ENCODE measurements at places on chromosomes 2 and 18.
A peak's percentile ranks its signal among the peaks of the same experiment; 100 is the strongest.

DNA sequence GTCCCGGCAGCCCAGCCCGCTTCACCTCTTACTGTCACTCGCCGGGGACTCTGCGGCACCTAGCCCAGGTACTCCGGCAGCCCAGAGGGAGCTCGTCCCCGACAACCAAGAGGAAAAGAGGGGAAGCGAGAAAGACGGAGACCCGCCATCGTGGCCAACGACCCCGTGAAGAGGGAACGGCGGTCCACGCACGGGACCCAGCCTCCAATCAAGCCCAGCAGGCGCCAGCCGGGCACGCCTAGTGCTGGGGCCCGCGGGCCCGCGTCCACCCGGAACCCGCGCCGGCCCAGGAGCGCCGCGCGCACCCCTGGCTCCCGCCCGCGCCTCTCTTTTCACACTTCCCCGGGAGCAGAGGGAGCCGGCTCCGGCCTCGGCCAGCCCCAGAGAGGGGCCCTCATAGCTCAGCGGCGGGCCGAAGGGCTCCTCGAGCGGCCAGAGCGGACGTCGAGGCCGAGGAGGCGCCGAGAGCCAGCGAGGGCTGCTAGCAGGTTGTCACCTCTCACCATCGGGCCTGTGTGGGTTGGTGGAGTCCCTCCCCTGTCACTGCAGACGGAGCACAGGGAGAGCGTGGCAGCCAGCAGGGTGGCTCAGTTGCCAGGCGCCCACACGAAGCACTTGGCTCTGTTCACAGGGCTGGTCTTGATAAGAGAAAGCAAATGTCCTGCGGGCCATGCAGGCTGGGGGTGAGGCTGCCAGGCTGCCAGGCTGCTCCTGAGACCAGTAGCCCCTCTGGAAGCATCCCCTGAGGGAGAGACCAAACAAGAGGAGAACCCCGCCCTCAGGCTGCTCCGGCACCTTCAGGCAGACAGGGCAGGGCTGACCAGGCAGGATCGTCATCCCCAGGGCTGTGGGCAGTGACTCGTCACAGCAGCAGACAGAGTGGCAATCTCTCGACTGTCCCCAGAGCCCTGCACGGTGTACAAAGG lies 36.9 kb upstream of the KLF11 start:
- no peak for DNase-seq

DNA sequence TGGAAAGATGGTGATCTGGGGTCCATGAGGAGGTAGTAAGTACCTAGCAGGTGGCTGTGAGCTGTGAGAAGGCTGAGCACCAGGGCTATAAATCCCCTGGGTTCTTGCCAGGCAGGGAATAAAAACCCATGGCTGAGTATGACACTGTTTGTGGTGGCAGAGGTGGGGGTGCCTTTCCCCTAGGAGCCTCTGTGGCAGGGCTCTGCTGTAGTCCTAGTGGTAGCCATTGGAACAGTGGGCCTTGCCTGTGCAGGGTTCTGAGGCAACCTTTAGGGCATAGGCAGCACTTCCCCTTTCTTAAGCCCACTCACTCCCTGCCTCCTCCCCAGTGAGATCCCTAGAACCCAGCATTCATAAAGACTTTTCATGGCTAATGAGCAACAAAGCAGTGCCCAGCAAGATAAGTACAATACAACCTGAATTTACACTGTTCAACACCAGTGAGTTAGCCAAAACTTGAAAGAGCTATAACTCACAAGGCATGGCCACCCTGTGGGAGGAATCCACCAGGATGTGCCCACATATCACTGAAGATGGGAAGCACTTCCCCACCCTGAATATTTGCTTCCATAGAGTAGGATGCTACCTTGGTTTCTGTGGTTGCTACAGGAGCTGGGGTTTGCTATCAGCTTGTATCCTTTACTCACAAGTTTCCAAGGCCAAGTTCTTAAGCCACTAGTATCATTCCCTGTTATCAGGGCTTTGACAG lies 100.9 kb upstream of the NEUROD1 start:
- DNase-seq = no peak

GRCh38 chr18:22211657-22212056 lies 42.3 kb downstream of the GATA6 start:
- no peak for DNase-seq

DNA sequence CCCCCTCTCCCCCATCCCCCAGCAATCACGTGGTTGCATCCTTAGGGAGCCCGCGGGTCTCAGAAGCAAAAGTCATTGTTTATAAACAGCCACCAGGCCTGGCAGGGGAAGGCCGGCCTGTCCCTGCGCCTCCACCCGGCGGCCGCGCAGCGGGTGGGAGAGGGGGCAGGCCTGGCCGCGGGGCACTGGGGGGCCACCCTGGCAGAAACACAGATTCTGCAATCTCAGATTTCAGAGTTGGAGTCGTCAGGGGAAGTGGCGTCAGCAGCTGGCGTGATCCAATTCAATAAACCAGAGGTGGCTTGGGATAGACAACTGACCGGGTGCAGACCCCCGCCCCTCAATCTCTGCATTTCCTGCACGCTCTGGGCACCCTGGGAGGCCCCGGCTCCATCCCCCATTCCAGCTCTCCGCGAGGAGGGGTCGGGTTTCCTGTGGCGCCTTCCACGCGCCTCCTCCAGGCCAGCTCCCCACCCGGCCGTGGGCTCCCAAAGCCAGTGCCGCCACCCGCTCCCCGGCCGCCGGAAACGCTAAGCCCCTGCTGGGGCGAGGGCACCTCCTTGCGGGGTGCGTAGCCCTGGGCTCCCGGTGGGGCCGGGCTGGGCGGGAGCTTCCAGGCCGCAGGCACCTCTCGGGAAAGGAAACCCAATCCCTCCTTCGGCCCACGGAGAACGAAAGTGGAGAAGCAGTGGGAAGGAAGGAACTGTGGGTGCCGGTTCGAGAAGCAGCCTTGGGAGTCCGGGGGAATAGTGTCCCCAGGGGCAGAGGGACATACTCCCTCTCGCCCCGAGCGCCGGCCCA lies 1.1 kb downstream of the BIN1 start:
- DNase-seq = peak; percentile 74

- DNase-seq = no peak
Measured at GRCh38 chr2:103363639-103364038, 601.8 kb downstream of the TMEM182 start.

GRCh38 chr18:67218556-67218955 lies 298.0 kb downstream of the DSEL start:
- DNase-seq = no peak

DNA sequence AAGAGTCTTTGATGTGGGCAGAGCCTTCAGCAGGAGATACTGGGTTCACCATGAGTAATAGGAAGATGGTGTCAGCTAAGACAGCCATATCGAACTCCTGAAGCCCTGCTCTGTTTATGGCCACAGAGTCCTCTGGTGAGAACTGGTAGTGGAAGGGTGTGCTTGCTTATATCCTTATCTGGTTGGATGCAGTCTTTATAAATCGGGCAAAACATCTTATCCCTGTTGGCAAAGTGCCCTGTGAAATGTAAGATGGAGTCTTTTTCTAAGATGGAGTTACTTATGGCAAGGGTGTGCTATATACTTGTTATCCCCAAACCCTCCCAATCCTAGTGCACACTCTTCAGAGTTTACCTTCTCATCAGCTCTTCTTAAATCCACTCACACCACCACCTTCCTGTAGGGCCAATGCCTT lies 190.8 kb upstream of the PARD3B start:
- DNase-seq = no peak

Measured in right hindlimb (tissue), 1 donor.